CD4-positive, alpha-beta T cell treated with Interleukin-1 beta for 1 hour (primary cell): ENCODE measurements at places on chromosomes 12 and 14.

GRCh38 chr14:102043251-102044025 is 43.4 kb downstream of the HSP90AA1 start:
- DNase-seq = no peak

DNA sequence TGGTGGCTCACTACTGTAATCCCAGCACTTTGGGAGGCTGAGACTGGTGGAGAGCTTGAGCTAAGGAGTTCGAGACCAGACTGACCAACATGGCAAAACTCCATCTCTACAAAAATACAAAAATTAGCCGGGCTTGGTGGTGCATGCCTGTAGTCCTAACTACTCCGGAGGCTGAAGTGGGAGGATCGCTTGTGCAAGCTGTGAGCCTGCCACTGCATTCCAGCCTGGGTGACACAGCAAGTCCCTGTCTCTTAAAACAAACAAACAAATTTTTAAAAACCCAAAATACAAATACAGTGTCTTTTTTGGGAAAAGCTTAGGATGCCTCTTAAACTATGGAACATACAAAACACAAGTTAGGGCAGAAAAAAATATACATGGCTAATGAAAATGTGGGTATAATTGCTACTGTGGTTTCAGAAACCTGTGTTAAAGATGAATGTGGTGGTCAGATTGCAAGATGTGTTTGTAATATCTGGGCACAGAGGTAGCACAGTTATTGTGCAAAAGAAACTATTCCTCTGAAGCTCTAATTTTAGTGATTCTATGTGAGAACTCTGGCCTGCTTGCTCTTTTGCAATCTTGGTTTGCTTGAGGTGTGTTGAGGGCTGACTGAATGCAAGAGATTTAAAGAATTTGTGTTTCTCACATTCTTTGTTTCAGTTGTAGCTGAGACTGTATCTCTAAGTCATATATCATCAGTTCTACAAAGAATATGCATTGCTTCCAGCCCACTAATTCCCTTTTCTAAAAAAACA is 3.9 kb upstream of the HSPA2 start:
- DNase-seq = no peak

DNA sequence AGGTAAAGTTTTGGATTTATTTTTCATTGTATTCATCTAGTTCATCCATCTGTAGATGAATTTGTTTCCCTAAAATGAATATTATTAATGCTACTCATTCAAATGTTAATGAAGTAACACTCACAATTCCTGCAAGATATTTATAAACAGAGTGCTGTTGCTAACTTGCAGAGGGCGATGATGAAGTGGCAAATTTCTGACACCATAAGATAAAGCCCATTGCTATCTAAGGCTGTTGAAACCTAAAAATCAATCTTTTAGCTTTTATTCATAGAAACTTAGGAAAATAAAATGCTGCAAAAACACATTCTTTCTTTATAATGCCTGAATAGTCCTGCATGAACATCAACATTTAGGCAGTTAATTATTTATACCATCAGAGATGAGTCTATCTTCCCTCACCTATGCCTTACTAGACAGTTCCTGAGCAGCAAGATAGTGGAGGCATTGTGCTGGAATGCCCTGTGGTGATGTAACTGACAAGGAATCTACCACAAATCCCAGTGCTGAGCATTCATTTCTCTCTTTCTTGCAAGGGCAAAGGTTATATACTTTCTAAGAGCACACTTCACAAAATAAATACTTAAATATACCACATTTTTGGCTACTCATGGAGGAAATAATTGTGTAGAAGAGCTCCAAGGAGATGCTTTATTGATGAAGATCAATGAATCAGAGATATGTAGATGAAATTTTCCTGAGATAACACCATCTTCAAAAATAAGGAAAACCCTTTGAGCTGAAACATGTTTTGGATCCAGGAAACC is 57.6 kb downstream of the LMNTD1 start:
- no peak for DNase-seq

- DNase-seq = no peak
These were observed 49.8 kb downstream of the SLC6A12 start for GRCh38 chr12:164207-164606.

- no peak for DNase-seq
These were observed 9.2 kb upstream of the ADCK1 start for GRCh38 chr14:77790566-77791224.

- no peak for DNase-seq
These were observed 147.4 kb downstream of the AKAP6 start for GRCh38 chr14:32476532-32476931.
